ENCODE measurements at places on chromosomes 12 and 14. TPM values are rescaled to one million over a fixed set of nuclear protein-coding genes. Genes with fewer than 3 reads are reported as not detected.

Gene SCARB1
- 14.1 TPM for total RNA-seq

GRCh38 chr14:31909977-31910376 is 167.1 kb upstream of the ARHGAP5 start:
- no peak for DNase-seq

Gene LTBR
- 28.2 TPM for total RNA-seq

DNA sequence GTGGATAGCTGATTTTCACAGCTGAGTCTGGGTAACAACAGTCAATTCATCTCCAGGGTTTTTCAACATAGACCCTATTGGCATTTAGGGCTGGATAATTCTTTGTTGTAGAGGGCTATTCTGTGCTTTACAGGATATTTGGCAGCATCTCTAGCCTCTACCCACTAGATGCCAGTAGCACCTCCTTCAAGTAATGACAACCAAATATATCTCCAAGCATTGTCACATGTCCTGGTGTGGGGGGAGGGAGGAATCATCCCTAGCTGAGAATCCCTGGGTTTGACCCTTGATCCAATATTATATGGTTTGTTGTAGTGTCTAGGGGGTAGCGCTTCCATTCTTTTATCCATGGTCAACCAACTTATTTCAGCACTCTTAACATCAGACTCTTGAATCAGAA is 157.2 kb downstream of the ANO4 start:
- DNase-seq: no peak

Gene SELPLG
- total RNA-seq: 4.2 TPM

- no peak for DNase-seq
These were observed 166.6 kb upstream of the HMGA2 start for GRCh38 chr12:65657635-65658034.

All from skin of body (tissue), 3 donors.